Activated CD4-positive, alpha-beta T cell treated with anti-CD3 and anti-CD28 coated beads, Interleukin-10, Interleukin-2, amounts not matched to agents 100 ng/mL and 50 ng/mL, durations not matched to agents 16 hours and 8 hours (primary cell): ENCODE measurements at places on chromosomes 7 and 10.

- no peak for DNase-seq
These were observed 182.7 kb upstream of the MKLN1 start for GRCh38 chr7:131145026-131145425.

- no peak for DNase-seq
These were observed 125.4 kb upstream of the PPP2R2D start for GRCh38 chr10:131775433-131775832.

- no peak for DNase-seq
These were observed 115.4 kb downstream of the NT5C2 start for GRCh38 chr10:103077491-103078308.

- no peak for DNase-seq
These were observed 527 bp downstream of the PDIA4 start for GRCh38 chr7:149027611-149028345.

GRCh38 chr10:98361131-98362025 lies 53.6 kb downstream of the PYROXD2 start:
- DNase-seq: peak; percentile 82

GRCh38 chr10:91090761-91091529 lies 129.5 kb upstream of the PCGF5 start:
- no peak for DNase-seq

GRCh38 chr10:110434489-110435096 lies 63.1 kb upstream of the DUSP5 start:
- DNase-seq: no peak

GRCh38 chr10:49615721-49616120 lies 1.9 kb downstream of the CHAT start:
- no peak for DNase-seq

DNA sequence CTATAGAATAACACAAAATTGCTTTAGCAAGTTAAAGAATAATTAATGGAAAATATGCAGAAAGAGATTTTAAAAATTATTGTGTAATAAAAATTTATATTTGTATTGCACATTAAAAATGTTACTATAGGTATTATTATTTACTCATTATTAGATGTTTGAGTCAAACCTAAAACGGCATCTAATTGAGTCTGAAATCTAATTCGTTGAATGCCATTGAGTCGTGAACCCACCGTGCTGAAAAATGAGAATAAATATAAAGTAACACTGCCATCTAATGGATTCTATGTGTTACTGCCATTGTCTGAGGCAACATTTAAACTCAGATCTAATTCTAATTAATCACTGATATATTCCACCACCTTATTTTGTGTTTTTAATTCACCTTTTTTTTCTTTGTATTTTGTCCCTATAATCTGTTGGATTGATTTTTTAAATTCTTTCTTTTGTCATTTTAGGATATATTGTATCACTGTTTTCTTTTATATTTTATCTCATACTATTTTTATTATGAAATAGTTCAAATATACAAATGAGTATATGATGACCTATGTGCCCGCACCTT lies 62.2 kb downstream of the SAMD9 start:
- peak; percentile 59 for DNase-seq

DNA sequence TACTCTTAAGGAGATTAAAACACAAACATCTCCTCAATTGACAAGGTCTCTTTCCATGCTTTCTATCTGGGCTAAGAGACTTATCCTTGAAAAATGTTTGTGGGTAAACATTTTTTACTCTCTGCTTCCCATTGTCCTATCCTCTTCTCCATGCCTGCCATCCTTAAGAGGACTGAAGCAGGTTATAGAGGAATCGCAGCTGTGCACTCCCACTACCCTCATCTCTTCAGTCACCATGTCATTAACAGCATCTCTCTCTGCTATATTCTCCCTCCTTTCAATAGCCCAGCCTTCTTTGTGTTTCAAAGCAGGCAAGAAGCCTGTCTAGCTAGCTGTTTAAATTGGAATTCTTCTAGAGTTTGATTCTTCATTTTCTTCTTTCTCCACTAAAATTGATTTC lies 22.6 kb downstream of the COL1A2 start:
- DNase-seq: no peak

DNA sequence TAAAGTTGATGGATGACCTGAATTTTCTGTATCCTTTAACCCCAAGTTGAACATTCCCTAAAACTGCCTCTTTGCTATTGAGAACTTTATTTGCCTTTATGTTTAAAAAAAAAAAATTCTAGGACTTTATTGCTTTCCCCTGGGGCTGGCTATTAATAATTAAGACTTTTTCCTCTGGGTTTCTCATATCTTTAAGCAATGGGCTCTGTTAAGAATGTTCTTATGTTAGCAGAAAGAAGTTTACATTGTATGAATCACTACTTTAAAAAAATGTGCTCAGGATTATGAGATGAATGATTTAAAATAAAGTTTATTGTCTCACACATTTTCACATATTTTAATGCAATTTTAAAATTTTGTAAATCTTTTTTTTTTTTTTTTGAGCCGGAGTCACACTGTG lies 19.5 kb downstream of the TAX1BP1 start:
- no peak for DNase-seq

DNA sequence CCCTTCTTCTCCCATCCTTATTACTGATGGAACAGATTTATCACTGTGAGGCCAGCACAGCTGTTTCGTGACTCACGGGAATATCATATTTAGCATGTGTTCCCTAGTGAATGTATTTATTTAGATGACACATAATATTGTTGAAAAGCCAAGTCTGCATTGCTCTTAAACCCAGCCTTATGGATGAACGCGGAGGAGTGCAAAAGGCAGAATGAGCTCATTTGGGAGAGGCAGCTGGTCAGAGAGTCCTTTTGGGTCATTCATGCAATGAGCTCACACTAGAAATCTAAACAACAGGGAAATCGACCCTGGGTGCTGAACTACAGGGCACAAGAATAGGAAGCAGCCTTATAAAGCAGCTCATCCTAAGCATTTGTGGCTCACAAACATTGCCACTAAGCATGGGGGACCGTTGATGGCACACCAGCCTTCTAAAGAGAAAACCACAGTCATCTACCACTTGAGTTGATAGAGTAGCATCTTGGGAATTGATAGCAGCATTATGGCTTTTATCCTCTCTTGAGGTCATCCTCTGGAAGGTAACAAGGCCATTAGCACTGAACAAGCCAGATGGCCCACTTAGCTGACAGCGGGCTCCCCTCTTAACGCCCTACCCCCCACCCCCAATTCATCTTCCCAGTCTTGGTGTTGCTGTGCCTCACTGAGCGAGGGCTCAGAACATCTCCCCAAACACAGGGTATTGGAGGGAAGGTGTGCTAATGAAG lies 32.9 kb upstream of the SDK1 start:
- DNase-seq: no peak

GRCh38 chr7:74525881-74526280 lies 72.2 kb downstream of the GTF2IRD1 start:
- no peak for DNase-seq

DNA sequence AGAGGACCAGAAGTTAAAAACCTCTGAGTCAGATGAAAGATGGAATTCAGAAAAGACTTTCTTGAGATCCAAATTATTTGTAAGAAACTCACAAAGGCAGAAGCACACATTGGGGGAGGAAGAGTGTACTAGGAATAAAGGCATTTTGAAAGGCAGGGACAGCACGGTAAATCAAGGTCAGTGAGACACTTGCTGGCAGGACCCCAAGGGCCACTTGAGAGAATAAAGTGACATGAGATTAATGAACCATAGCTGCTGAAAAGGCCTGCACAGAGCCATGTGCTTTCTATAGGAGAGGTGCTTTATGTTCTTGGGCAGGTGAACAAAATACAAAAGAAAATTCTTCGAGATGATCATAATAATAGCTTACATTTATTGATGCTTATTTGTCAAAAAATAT lies 929.9 kb upstream of the MBL2 start:
- no peak for DNase-seq

- DNase-seq: peak; percentile 4
These were observed 104.1 kb upstream of the FOXP2 start for GRCh38 chr7:114310345-114311110.

- peak; percentile 49 for DNase-seq
These were observed 79.3 kb upstream of the ACBD5 start for GRCh38 chr10:27319752-27320431.

DNA sequence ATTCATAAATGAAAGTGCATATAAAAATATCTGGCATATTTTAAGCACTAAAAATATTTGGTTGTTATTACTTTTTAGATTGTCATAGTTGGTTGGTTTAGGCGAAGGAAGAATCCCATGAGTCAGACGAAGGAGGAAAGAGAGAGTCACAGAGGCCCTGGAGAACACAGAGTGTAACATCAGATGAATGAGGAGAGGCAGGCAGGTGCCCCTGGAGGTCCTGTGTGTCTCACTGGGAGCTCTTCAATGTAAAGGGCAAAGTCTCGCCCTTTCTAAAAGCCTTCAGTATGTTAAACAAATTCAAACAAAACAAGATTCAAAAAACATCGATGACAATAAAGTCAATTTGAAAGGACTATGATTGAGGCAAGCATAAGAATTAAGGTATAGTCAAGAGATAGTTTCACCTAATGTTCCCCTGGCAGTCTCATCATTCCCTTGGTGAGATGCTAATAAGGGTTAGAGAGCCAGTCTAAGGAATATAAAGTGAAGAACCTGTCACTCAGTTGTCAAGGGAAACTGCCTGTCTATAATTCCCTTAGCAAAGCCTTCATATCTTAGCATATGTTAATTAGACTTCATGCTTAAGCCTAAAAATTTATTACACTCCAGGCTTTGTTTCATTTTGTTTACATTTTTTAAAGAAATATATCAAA lies 194.3 kb downstream of the TPK1 start:
- no peak for DNase-seq

DNA sequence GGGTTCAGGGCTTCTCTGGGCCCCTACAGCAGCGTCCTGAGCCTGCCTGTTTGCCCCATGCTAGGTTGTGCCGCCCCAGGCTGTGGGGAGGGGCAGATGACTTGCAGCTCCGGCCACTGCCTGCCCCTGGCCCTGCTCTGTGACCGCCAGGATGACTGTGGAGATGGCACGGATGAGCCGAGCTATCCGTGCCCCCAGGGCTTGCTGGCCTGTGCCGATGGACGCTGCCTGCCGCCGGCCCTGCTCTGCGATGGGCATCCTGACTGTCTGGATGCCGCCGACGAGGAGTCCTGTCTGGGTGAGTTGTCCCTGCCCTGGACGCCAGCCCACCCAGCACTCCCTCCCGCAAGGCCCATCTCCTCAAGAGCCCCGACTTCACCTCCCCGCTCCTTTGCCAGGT lies 15.7 kb upstream of the ZNF467 start:
- no peak for DNase-seq

GRCh38 chr10:62735464-62736167 lies 68.9 kb upstream of the ADO start:
- DNase-seq: peak; percentile 55

DNA sequence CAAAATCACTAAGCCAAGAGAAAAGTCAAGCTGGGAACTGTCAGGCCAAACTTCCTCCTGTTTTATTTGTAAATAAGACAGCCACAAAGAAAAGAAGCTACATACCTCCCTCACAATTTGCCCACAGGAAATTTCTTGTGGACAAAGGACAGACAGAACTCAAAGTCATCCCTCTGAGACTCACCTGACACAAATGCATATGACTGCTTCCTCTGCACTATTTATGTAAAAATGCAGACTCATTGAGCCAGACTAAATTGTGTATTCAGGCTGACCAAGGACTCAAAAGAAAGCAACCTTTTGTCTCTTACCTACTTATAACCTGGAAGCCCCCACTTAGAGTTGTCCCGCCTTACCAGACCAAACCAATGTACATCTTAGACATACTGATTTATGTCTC lies 11.8 kb downstream of the TOMM7 start:
- DNase-seq: no peak

DNA sequence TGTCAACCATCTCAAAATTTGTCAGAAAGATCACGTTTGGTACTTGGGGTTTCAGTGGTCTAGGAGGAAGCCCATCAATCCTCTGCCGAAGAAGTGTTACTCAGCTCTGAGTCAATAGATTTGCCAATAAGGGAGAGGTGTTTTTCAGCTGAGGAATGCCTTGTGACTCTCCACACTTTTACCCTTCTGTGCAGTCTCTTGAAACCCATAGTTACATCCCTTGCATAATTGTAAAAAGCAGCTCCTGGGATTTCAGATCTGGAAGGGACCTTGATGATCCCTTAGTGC lies 47.5 kb downstream of the INSYN2A start:
- DNase-seq: peak; percentile 16

DNA sequence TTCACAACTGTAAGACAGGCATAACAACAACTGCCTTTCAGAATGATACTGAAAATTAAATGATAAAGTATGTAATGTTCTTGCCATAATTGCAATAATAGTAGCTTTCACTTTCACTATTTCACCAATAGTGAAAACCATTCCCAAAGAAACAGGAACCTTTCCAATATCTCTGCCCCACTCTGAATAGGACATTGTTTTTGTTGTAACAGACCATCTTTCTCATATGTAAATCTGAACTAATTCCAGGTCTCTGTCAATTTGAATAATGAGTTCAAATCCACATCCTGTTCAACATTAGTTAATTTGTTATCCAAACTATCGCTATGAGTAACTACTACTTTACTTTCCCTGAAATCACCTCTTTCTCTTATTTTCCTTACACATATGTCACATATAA lies 148.0 kb downstream of the LRRN3 start:
- no peak for DNase-seq

DNA sequence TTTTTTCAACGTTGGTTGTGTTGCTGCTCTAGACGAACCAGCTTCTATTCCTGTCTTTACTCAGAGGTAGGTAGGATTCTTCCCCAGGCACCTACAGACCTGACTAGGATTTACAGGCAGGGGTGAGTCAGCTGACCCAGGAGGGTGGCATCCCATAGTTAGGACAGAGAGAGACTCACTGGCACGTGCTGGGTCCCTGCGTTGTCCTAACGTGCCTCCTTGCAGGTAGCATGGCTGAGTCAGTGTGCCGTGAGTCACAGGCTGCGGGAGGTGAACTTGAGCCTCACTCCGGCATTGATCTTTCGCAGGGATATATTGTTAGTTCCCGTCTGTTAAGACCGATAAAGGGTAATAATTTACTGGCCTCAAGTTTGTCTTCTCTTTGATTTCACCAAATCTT lies 96.5 kb downstream of the PFKFB3 start:
- DNase-seq: peak; percentile 21

- no peak for DNase-seq
These were observed 13.0 kb downstream of the TLX1 start for GRCh38 chr10:101144053-101144452.

GRCh38 chr7:13421776-13422175 lies 567.7 kb downstream of the ETV1 start:
- no peak for DNase-seq

- no peak for DNase-seq
These were observed 222.9 kb upstream of the PITRM1 start for GRCh38 chr10:3395458-3395861.

- DNase-seq: no peak
These were observed 141.6 kb downstream of the C1GALT1 start for GRCh38 chr7:7323921-7324320.

DNA sequence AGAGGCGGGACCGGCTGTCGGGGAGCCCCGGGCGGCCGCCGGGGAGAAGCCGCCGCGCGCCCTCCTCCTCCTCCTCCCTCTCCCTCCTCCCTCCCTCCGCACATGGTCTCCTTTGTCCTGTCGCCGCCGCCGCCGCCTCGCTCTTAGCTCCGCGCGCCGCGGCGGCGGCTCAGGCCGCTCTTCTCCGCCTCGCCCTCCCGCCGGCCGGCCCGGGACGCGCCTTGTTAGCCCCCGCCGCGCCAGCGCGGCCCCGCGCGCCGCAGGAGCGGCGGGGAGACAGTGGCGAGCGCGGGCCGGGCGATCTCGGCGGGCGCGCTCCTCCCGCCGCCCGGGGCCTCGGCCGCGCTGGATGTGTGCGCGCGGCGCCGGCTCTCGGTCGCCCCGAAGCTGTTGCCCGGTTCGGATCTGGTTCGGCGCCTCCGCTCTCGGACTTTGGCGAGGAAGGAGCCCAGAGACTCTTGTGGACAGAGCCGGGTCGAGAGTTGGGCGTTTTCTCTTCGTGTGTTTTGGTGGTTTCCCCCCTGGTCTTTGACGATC lies 437.4 kb upstream of the GALNT17 start:
- DNase-seq: no peak
